NCI-H1092 treated with DMSO at 0.1 percent for 48 hours (cell line): ENCODE measurements at places on chromosomes 1 and 21.

DNA sequence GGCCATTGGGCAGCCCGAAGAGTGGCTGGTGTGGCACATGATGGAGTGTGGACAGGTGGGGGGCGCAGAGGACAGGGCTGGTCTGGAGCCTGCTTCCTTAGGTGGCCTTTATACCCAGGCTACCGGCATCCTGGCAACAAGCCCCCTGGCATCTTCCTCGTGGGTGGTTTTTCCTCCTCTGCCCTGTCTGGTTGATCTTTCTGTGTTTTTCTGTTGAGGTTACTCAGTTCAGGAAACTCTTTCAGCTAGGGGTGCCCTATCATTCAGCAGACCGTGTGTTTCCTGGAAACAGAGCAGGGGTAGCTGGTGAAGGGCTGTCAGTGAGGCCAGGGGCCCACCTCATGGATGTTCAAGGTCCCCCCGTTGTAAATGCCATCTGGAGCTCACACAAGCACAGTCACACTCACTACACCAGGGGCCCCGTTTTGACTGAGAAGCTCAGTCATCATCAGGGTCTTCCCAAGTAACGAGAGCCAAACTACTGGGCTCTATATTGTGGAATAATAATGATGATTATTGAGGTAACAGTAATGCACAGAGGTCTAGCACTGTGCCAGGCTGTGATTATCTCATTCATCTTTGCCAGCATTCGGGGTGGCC is at the start of gene KRTAP12-4:
Gene KRTAP12-4 (minus strand): TSS at position 84 of the 600 bp plus-strand sequence. CDS start 45 bp downstream, at position 39.
- DNase-seq = no peak

GRCh38 chr1:27045973-27046558 is 33.4 kb upstream of the TENT5B start:
- peak; percentile 39 for DNase-seq

GRCh38 chr1:181514298-181515290 is 31.3 kb downstream of the CACNA1E start:
- DNase-seq = peak; percentile 23

GRCh38 chr1:207020065-207020708 is 12.4 kb downstream of the C1orf116 start:
- no peak for DNase-seq
